ENCODE measurements at places on chromosomes 16 and 17.

DNA sequence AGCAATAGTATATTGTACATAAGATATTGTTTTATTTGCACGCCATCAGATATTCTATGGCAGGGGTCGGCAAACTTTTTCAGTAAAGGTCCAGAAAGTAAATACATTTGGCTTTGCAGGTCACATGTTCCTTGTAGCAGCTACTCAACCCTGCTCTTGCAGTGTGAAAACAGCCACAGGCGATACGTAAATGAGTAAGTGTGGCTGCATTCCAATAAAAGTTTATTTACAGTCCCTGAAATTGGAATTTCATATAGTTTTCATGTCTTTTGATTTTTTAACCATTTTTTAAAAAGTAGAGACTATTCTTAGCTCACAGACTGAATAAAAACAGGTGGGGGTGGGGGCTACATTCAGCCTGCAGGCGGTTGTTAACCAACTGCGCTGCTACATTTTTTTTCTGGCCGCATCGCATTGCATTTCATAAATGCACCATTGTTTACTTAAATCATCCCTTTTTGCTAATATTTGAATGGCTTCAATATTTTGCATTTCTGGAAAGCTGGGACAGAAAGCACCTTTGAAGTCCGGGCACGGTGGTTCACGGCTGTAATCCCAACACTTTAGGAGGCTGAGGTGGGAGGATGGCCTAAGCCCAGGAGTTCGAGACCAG lies 50.5 kb upstream of the HAPSTR1 start:
- no peak for DNase-seq

DNA sequence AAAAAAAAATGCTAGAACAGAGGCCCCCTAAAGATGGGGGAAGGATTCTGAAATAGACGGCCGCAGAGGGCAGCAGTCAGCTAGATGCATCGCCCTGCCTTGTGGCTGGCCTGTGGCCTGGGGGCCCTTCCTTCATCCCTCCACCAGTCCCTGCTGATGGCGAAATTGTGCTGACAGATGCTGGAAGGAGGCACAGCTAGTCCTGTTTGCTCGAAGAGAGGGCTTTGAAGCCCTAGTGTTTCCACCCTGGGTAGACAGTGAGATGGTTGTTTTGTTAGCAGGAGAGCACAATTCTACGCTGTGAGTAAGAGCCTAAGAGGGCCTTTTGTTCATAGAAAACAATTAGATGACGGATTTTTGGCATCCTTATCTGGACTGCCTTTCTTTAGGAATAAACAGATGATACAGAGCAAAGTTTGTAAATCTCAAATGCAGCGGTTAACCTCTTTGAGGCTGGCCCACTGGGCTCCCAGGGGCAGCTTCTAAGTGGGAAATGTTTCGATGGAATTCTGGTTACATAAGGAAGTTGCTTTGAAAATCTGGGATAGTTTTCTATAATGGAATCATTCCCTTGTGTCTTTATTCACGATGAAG lies 23.0 kb downstream of the VPS35L start:
- no peak for DNase-seq

DNA sequence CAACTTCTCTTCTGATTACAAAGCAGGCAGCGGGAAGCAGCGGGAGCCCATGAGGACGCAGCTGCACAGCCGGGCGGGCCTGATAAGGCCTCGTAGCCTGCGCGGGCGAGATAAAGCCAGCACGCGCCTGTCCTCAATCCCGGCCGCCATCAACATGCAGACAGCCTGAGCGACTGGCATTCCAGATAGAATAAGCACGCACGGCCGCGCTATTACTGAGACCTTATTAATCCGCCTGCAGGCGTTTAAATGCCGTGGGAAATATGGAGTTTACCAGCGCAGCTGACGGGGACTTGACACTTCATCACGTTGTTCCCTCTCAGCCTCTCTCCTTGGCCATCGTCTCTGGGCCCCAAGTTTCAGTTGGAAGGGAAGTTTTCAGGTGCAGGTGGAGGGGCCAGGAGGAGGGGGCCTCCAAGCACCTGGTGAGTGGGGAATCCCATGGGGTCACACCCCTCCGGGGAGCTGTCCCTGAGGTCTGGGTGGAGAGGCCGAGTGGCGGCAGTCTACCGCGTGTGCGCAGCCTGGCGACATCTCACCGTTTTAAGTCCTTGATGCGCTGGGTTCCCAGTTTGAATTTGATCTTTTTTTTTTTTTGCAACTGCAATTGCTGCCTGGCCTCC lies 27.3 kb upstream of the CBFA2T3 start:
- DNase-seq: peak; percentile 95

GRCh38 chr17:62913991-62914570 lies 52.0 kb upstream of the TANC2 start:
- no peak for DNase-seq

- no peak for DNase-seq
Observed at GRCh38 chr17:39617446-39618245, 9.1 kb upstream of the PPP1R1B start.

GRCh38 chr17:43576563-43577229 lies 30.6 kb upstream of the ETV4 start:
- peak; percentile 52 for DNase-seq

DNA sequence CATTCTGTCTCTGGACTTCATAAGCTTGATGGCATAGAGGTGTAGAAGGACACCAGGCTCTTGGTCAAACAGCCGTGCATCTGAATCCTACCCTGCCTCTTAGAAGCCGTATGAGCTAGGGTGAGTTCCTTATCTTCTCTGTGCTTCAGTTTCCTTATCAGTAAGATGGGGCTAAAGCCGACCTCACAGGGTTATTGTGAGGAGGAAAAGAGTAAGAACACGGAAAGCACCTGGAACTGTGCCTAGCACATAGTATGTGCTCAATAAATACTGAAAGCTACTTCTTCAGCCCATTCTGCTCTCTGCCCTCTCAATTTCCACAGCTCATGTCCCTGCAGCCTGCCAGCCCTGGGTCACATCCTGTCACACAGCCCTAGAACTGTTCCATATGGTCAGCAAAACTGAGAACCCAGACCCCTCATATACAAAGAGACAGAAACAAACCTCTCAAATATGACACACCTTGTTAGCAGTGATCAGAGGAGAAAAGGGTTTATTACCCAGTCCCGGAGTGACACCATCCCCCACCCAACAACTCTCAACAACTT lies 17.0 kb upstream of the UBTF start:
- no peak for DNase-seq

DNA sequence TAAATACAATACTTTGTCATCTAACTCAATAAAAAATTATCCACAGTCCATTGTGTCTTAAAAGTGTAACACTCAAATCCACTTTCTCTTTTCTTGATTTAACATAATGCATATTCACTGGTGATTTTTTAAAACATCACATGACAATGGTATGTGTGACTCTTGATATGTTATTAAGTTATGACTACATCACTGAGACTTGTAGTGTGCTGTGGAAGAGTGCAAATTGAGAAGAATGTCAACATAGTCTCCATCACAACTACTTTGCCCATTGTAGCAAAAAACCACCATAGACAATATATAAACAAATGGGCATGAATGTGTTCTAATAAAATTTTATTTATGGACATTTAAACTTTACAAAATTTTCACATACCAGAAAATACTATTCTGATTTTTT lies 380.7 kb upstream of the PMFBP1 start:
- no peak for DNase-seq

DNA sequence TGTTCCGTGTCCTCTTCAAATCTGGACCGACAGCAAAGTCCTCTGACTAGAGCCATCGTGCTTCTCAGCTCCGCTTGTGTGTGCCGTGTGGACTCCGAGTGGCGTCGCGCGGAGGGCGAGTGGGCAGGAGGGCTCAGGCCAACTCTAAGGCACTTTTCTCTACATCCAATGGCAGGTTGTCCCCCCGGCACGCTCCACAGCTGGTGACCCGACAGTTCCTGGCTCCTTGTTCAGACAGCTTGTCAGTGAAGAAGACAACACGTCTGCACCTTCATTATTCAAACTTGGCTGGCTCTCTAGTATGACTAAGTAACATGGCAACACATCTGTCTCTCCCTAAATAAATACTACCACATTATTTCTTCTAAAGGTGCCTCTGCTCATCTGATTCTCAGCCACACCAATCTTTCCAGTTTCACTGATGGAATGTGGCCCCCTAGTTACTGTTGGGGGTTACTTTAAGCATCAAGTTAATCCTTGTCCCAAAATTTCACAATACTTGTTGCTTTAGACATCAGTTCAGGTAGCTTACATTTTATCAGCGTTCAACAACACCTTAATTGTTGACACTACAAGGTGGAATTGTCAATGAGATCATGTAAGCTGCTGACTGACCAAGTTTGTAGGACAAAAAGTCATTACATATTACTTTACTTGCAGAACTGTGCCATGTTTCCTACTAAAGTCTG lies 15.4 kb downstream of the COG1 start:
- DNase-seq: no peak

DNA sequence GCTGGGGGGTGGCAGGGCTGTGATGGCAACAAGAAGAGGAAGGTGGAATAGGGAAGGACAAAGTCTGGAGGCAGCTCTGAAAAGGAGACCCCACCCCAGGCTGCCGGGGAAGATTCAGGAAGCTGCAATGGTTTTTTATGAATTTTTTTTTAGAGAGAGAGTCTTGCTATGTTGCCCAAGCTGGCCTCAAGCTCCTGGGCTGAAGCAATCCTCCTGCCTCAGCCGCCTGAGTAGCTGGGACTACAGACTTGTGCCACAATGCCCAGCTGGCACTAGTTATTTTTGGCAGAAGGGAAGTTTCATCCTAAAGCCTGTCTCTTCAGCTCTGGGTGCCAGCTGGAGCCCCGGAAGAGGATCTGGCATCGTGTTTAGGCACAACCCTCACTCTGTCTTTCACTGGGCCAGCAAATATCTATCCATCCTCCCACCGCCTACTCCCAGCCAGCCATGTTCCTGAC lies 1.3 kb upstream of the CES3 start:
- DNase-seq: no peak

GRCh38 chr17:58575511-58575910 lies 61.1 kb upstream of the MTMR4 start:
- DNase-seq: no peak

- no peak for DNase-seq
Observed at GRCh38 chr16:78800523-78800922, 701.1 kb downstream of the WWOX start.

GRCh38 chr16:85253084-85253941 lies 141.0 kb upstream of the CIBAR2 start:
- DNase-seq: no peak

DNA sequence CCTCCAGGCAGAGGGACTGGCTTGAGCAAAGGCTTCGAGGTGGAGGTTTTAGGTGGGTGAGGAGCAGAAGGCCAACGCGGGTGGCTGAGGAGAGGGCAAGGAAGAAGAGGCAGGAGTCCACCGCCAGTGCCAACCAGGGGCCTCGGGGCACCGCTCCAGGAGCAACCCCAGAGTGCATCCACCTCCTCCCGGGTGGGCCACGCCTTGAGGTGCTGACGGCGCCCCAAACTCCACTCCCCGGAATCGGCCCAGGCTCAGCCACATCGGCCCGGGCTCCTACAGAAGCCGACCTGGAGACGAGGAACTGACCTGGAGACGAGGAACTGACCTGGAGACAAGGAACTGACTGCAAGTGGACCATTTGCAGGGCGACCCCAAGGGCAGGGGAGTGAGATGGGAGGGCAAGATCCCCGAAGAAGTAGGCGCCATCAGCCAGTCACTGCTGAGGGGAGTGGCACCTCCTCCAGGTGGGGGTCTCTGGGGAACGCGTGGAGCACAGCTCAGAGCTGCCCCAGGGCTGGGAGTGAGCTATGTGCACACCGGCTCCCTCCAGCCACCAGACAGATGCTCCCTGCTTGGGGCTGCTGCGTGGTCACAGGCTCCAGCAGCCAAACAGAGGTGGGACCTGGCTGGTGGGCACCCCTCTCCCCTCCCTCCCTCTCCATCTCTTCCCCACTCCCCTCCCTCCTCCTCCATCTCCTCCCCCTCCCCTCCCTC lies 29.2 kb upstream of the CBFA2T3 start:
- no peak for DNase-seq

GRCh38 chr17:82212331-82213250 lies at the start of gene CCDC57:
TSS of gene CCDC57 (minus strand) at chr17:82212842. CDS start at chr17:82201944, 10,898 bp downstream.
- peak; percentile 88 for DNase-seq

GRCh38 chr16:24771779-24772157 lies 42.3 kb downstream of the TNRC6A start:
- no peak for DNase-seq

DNA sequence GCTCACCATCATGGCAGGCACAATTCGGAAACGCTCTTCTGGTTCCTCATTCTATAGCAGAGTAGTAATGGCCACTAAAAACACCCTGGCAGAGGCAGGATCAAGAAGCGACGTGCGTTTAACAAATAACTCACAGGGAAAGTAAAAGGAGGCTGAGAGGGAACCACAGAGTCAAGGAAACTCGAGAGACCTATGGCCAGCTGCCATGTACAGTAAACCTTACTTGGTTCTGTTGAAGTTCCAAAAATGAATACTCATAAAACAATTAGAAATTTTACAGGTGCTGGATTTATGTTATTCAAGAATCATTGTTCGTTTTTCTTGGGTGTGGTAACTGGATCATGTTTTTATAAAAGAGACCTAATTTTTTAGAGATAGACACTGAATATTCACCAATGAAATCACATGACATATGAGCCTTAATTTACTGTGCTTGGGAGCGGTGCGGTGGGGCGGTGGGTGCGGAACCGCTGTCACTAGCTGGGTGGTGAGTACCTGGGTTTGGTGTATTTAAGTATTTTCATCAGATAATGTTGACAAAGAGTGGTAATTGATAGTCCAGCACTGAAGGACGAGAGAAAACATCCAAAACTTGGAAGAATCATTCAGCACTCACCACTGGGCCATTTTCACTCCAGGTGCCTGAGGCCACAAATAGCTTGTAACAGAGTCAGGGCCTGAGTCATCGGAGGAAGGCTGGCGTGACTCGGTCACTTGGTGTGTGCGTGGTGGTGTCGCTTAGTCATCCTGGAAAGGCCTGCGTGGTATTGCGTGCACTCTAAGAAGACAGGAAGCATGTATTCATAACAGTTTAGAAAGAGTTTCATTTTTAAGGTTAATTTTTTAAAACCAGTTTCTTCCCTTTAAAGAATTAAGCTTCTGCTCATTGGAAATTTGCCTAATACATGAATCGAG lies 135.4 kb upstream of the CHMP6 start:
- no peak for DNase-seq

DNA sequence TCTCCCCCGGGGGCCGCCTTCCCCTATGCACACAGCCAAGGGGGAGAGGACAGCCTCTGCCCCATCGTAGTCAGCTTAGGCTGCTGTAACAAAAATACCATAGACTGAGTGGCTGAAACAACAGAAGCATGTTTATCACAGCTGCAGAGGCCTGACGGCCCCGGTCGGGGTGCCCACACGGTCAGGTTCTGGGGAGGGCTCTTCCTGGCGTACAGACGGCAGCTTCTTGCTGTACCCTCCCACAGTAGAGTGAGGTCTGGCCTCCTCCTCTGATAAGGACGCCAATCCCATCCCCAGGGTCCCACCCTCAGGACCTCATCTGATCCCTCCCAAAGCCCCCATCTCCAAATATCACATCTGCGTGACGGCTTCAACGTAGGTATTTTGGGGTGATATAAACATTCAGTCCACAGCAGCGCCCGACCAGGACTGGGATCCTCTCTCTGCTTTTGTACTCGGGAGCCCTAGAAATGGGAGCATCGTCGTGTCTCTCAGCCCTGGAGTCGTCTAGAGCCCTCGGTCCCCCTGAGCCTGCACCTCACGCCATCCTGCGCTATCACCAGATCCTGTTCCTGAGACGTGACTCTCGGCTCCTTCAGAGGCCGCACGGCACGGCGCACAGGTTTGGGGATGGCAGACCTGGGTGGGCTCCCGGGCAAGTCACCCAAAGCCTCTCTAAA lies 67.8 kb downstream of the RPH3AL start:
- no peak for DNase-seq
